Bronchial epithelial cell (primary cell): ENCODE measurements at places on chromosomes 2 and 18.

DNA sequence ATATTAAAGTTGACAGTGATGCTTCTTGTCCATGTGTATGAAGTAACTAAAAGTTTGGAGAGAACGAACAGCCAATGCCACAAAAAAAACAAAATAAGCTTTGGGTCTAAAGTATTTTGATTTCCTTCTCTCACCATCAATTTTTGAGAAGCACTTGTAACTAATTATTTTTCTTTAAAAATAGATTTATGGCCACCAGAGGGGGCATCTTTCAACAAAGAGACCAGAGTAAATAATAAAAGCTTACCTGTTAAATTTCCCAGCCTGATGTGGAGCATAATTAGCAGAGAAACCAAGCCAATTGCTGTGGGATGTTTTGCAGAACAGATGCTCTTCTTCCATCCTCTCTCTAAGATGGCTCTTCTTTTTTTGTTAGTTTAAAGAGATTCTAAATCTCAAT, 29.0 kb downstream of the LINC00305 start:
- DNase-seq = no peak

- DNase-seq = peak; percentile 70
These were observed 108.0 kb upstream of the LDAH start for GRCh38 chr2:20930928-20931327.

DNA sequence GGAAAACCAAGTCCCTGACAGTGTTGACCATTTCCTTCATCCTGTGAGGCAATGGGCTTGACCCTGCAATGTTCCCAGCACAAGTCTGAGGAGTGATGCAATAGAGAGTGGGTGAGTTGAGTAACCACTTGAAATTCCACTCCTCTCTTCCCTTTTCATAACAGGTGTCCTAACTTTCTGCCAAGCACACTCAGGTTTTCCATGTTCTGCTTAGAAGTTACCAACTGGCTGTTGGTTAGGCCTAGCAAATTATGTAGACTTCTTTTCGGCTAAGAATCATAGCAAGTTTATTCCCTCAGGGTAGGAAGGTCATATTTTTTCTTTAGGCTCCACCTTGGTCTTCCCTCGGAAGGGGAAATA, 11.5 kb downstream of the GNLY start:
- peak; percentile 98 for DNase-seq

DNA sequence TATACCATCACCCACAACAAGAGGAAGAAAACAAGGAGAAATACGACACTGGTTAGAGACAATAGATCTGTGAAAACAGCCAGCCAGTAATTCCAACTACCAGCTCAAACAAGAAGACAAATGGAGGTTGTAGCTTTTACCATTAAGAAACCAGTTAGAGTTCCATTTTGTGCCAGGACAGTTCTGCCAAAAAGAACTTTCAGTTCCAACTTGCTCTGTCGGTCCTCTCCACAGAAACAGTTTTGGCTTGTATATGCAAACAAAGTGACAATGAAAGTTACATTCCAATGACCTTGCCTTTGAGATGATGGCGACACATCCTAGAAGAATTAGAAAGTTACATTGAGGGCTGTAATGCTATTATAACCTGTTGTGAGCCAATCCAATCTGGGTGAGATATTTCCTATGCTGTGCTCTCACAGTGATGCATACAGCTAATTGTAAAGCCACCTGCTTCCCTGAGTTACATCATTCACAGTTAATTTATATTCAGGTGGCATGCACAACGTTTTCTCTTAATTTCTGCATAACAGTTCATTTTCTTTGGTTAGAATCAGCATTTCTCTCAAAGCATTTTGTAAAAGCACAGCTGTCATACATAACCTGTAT, 1378.4 kb upstream of the PIK3C3 start:
- no peak for DNase-seq

DNA sequence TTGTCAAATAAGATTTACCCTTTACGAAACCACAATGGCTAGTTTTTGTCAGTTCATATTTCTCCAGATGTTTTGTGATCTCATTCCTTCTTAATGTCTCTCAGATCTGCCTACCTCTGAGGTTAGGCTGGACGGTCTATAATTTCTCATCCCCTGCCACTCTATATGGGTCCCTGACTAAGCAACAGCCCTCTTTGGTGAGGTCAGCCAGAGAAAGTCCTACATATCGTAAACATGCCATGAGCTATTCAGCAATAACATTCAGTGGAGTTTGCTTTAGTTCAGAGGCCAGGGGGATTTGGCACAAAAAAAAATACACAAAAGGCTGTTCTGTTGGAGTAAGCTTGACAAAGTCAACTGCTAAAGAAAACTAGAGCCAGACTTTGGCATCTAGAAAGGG, 192.1 kb upstream of the NCKAP5 start:
- no peak for DNase-seq

- peak; percentile 91 for DNase-seq
These were observed 102.3 kb upstream of the GULP1 start for GRCh38 chr2:188189356-188189755.

GRCh38 chr2:146734042-146734820, 1110.6 kb upstream of the ACVR2A start:
- DNase-seq = peak; percentile 71

DNA sequence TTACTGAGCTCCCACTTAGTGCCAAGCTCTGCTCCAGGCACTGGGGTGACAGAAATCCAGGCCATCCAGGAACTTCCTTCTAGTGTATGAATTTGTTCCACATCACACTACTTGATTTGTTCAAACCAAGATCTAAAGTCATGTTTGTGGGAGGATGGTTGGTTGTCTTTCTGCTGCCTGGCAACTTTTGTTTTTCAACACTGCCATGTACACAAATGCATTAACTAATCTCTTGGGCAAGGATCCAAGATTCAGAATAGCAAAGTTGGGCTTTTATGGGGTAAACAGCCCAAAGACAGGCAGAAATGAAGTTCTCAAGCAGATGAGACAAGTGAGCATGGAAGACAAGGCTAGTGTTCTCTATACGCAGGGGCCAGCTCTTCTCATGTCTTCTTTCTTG, 53.4 kb upstream of the PROKR1 start:
- no peak for DNase-seq

- DNase-seq = no peak
These were observed 15.5 kb upstream of the SRBD1 start for GRCh38 chr2:45626387-45627221.

DNA sequence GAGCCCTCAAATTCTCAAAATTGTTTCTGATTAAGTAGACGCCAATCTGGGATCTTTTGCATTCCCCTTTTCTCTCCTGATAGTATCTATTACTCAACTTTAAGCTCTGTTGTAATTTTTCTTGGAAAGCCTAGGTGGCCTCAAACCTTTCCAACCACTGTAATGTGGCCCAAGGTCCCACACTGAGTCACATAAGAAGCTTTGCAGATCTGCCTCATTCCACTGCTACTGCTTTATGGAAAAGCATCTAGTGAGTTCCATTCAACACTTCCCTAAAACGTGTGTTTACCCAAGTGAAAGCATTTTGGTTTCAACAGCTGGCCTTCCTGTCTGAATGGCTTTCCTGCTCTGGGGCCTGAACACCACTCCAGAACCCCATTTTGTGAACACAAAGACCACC, 493.6 kb upstream of the SPHKAP start:
- DNase-seq = no peak

GRCh38 chr2:48069769-48070168, 163.5 kb upstream of the FBXO11 start:
- DNase-seq = no peak

DNA sequence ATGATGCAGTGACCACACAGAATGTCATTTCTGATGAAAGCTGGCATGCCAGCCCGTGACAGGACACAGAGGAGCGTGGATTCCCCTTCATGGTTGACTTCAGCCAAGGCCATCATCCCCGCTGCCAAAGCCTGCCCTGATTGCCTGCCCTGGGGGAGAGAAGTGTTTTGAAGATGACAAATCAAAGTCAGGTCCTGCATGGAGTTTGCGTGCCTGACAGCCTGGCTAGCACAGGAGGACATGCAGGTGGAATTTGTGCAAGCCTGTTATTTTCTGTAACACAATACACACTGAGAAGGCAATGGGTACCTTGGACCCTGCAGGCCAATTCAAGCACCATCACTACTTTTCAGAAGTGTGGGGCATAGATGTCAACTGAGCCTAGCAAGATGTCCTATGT, 5.4 kb upstream of the IL1R2 start:
- DNase-seq = no peak

GRCh38 chr2:51299370-51299769, 267.4 kb upstream of the NRXN1 start:
- no peak for DNase-seq

DNA sequence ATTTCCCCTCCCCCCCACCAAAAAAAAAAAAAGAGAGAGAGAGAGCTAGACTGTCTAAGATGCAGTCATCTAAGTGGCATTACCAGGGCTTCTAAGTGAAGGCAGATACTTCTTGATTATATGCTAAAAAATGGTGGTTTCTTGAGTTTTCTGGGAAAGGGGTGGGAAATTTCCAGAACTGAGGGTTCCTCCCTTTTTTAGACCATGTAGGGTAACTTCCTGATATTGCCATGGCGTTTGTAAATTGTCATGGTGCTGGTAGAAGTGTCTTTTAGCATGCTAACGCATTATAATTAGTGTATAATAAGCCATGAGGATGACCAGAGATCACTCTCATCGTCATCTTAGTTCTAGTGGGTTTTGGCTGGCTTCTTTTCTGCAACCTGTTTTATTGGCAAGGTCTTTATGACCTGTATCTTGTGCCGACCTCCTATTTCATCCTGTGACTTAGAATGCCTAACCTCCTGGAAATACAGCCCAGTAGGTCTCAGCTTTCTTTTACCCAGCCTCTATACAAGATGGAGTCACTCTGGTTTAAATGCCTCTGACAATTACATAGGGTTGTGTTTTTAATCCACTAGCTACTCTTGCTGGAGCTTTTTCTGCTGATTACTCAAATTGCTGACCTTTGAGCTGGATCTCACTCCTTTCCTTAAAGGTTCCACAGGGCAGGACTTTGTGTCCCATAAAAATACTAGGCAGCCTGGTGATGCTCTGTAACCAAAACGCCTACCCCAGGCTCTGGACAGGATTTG, 30.4 kb upstream of the PROKR1 start:
- DNase-seq = no peak

DNA sequence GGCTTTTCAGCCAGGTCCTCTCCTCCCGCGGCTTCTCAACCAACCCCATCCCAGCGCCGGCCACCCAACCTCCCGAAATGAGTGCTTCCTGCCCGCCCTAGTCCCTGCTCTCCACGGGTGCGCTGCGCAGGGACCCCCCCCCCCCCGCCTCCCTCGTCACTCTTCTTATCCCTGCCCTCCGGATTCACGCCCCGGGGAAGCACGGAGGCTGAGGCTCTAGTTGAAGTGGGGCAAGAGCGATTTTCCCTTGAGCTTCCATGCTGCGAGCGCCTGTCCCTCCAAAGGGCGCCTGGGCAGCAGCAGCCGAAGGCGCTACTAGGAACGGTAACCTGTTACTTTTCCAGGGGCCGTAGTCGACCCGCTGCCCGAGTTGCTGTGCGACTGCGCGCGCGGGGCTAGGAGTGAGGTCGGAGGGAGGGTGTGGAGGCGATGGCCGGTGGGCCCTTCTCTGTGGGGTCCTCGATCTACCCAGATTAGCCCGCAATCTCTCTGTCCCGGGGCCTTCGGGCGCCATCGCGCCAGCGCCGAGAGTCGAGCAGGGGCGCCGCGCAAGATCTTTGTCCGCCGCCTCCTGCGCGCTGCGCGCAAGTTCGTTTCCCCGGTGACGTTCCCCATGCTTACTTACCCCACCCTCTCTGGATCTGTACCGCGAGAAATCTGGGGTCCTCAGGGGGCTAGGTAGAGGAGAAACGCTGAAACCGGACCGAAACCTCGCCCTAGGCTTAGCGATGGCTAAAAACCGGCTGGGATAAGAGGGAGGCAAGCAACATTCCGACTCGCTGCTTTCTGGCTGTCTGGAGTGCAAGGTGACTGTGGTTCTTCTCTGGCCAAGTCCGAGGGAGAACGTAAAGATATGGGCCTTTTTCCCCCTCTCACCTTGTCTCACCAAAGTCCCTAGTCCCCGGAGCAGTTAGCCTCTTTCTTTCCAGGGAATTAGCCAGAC, 677 bp downstream of the GAD1 start:
- no peak for DNase-seq

- no peak for DNase-seq
These were observed 15.8 kb upstream of the IL1RL1 start for GRCh38 chr2:102295566-102295965.

DNA sequence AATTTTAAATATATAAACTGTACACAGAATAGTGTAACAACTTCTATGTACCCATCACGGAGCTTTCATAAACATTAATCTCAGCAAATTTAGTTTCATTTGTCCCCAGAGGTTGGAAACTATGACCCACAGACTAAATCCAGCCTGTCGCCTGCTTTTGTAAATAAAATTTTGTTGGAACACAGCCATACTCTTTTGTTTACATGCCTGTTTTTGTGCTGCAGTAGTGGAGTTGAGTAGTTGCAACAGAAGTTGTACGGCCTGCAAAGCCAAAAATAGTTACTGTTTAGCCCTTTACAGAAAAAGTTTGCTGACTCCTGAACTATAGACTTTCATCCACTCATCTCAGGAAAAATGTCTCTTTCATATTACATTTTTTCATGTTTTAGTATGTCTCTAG, 39.8 kb downstream of the RBM45 start:
- DNase-seq = no peak

DNA sequence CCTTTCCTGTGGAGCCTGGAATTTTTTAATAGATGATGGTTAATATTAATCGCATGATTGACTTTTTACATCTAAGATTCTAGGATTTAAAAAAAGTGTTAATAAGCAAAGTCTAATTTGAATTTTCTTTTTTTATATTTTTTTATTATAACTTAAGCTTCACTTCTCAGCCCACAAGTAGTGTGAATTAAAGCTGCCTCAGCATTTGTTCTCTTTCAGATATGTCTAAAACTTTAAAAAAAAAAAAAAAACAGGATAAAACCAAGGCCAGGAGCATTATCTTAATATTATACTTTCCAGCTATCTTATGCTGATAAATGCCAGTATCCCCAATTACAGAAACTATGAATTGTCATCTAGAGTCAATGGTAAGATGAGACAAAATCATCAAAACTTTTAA, 109.7 kb downstream of the CD226 start:
- no peak for DNase-seq
